Germinal center (tissue), 1 donor: ENCODE measurements at places on chromosomes 2 and 18.

- DNase-seq, result no peak
These were observed 30.1 kb downstream of the HRH4 start for GRCh38 chr18:24490539-24490938.

DNA sequence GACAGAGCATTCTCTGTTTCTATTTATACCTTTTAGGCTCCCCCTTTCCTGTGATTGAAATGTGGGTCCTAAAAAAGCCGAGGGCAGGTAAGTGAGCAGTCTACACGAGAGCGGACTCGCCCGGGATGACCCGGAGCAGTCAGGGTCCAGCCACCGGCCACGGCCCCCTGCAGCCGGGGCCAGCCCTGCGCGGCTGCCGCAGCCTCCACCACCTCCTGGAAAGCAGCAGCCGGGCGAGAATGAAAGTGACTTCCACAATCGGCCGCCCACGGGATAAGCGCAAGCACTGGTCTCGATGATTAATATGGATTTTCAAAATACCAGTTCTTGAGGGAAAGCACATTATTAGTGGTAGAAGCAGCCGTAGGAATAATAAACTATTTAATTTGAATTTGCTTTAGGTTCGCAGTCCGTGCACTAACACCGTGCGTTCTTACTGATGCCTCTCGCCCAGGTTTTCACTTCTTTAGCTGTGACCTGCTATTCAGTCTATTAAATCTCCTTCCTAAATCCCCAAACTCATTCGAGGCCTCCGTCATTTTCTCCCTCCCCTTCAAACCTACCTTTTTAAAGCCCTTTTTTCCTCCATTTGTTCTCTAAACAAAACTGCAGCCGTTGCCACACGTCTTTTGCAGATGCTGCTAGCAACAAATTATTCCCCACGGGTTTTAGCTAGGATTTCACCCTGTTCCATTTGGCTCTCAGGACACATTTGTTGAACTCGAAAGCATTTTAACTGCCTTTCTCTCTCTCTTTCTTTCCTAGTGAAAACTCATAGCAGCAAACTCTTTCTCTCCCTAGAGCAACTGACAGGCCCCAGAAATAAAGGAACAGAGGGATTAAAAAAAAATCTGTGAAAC, 1015.1 kb upstream of the PIK3C3 start:
- DNase-seq, result no peak

DNA sequence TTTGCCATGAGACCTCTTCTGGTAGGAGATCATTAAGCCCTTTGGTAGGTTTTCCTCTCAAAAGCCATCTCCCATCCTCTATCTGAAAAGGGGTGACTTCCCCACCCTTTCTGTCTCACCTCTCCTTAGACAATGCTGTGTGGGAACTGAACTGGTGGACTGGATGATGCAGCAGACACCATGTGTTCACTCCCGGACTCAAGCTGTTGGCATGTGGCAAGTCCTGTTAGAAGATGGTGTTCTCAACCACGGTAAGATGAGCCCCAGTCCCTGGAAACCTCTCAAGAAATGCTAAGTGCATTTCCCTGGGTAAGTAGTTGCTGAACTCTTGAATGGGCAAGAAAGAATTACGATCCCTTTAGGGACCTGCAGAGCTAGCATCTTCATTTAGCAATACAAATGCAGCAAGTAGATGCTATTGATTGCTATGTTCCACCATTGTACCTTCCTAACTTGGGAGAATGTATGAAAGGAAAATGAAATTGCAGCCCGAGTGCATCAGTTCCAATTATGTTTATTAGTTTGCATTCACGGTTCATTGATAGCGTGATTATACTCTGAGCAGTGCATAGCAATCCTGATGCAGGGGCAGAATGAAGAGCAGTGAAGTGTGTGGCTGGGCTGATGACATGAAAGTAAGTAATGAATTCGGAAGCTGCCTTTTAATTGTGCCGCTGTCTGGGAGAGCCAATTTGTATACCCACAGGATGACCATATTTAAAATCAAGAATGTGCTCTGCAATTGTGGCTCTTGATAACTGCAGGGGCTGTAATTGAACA, 110.0 kb upstream of the MAP3K20 start:
- DNase-seq, result no peak

DNA sequence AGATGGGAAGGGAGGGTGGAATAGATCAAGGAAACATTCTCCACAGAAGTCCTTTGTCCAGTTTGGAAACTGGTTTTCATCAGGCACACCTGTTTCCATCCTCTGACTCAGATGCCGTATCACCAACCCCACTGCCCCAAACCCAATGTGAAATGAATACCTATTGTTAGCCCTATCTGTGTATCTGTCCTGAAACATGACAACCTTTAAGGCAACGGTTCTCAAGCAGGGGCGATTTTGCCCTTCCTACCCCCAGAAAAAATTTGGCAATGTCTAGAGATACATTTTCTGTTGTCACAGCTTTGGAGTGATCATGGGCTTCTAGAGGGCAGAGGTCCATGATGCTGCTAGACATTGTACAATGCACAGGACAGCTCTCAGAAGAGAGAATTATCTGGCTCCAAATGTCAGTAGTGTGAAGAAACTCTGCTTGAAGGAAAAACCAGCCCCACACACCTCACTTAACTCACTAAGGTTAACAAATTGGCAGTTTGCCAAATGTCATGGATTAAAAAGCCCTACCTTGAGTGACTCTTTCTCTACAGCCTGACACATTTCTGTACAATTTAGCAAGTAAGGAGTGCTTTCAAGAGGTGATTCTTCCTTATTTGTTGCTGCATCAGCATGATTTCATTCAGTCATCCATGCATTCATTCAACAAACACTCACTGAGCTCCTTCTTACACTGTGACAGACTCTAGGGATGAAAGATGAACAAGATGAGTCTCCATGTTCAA, 3.4 kb downstream of the SCTR start:
- no peak for DNase-seq

- no peak for DNase-seq
These were observed 28.9 kb upstream of the ITGA6 start for GRCh38 chr2:172398440-172398839.
